ENCODE measurements at places on chromosomes 13 and 19.
A peak's percentile ranks its signal among the peaks of the same experiment; 100 is the strongest.

GRCh38 chr13:76879203-76879882 is 6.9 kb downstream of the KCTD12 start:
- no peak for DNase-seq

DNA sequence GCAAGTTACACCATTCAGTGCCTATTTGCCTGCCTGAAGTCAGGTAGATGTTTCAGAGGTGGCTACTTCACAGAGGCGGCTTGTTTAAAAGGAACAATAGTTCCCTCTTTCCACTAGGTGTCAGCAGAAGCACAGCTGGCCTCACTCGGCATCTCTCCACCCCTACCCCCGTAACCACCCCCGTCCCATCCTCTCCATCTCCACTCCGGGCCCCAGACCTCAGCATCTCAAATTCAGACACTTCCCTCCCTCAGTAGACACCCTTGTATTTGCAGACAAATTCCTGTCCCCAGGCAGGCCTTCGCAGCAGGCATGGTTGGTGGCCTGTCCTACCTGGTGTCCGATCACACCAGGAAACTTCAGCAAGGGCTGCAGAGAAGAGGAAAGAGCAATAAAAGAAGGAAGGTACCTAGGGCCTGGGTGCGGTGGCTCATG is 9.1 kb upstream of the DPP9 start:
- DNase-seq: peak; percentile 79

GRCh38 chr13:76693086-76693485 is 193.1 kb downstream of the KCTD12 start:
- DNase-seq: no peak

DNA sequence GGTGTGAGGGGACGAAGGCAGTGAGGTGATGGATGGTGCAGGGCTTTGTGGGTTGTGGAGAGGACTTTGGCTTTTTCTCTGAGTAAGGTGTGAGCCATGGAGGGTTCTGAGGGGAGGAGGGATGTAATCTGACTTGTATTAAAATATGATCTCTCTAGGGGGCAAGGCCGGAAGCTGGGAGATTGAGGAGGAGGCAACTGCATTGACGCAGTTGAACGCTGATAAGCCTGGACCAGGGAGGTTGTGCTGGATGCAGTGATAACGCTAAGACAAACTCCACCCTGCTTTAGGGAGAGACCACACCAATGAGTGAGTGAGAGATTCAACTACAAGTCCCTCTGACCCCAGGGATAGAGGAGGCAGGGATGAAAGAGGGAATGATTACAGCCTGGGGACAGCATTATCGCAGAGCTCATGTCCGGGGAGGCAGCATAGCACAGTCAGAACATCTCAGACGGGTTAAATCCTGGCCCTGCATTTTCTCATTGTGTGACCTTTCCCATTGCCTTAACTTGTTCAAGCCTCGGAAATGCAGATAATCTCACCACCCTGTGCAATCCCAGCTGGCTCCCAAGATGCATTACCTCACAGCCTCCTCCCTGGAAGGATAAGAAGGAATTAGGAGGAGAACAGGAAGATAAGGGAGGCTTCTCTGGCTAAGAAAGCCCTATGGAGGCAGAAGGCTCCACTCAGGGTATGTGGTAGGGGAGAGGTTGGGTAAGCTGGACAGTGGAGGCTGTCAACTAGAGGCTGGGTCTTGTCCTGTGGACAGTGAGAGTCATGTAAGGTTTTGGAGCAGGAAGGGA is 124.2 kb downstream of the CACNA1A start:
- no peak for DNase-seq

DNA sequence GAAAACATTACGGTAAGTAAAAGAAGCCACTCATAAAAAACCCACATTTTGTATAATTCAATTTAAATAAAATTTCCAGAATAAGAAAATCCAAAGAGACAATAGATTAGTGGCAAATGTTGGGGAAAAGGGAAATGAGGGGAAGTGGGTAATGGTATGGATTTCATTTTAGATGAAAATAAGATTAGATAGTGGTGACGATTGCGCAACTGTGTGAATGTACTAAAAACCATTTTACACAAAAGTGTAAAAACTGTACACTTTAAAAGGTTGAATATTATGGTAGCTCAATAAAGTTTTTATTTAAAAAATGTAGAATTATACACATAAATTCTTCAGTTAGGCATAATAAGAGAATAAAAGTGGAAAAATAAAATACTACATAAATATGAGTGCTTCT is 3.7 kb downstream of the MBD3L1 start:
- no peak for DNase-seq

DNA sequence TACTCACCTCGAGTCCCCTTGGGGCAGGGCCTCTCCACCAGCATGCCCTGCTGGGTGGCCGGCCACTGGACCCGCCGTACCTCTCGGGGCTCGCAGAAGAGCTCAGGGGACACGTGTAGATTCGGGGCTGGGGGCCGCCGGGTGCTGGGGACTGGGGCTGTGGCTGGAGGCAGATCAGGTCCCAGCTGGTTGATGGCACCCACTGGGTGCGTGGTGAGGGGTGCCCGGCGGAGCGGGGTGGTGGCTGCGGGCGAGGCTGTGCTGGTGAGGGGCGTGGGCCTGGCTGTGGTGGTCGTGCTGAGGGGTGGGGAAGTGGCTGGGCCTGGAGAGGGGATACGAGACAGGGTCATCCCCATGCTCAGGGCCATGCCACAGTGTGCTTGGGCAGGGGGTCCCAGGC is 24.9 kb upstream of the ASF1B start:
- DNase-seq: no peak

DNA sequence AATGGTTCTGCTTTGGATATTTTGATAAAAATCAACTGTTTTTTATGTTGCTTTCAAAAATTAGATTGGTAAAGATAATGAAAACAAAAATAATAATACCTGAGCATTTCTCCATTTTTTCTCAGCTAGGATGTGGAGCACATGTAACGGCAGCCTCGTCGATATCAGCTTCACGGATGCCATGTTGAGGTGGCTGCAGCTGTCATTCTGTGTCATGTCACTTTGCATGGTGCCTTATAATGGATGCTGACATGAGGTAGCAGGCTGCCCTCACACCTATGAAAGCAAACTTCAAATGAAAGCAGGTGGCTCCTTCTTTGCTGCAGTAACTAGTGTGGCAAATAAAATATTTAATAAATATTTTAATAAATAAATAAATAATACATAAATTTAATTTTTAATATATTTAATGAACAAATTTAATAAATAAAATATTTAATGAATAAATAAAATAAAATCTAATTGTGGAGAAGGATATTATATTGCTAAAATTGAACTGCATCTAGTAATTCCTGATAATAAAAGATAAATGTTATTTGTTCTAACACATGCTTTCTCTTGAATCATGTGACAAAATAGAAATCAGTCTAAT is 955.7 kb upstream of the SLC10A2 start:
- DNase-seq: no peak

DNA sequence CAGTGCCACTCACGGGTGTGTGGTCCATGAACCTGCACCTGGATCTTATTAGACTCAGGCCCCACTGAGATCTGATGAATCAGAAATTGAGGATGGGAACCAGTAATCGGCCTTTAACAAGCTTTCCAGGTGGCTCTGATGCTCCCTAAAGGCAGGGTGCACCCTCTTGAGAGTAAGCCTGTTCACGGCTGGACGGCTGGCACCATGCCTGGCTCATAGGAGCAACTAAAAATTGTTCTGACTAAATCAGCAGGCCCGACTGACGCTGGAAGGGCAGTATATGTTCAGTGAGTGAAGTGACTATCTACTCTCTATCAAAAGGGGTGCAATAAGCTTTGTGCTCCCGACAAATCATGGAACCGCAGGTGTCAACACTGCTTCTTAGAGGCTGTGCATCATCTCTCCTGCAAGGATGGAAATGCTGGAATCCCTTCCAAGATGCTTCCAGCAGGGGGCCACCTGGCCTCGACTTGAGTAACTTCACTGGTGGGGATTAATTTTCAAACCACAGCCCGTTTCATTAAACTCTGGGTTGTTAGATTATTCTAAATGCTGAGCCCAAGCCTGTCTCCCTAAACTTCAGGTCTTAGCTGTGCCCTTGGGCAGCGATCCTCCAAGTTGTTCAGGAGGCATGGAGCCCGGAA is 28.4 kb downstream of the TMTC4 start:
- DNase-seq: peak; percentile 55

DNA sequence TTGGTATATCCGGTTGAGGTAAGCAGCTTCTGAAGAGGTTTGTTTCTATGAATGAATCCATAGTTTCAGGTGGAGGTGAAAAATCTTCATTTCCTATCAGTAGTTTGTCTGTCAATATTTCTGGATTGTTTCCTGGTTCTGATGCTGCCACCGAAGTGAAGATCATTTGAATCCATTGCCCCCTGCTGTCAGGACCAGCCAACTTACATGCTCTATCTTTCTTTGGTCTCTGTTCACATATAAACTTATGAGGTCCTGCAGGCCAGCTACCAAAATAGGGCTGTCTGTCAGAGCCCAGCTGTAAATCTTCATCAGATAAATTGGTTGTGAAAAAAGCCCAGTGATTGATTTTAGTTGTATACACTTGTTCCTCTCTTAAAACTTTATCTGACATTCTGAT is 15.2 kb upstream of the N4BP2L1 start:
- DNase-seq: peak; percentile 28

- no peak for DNase-seq
These were observed at the start of gene SLC5A5 for GRCh38 chr19:17871878-17872250. Gene SLC5A5 (plus strand): TSS chr19:17871945. CDS start chr19:17872320, 375 bp downstream.

DNA sequence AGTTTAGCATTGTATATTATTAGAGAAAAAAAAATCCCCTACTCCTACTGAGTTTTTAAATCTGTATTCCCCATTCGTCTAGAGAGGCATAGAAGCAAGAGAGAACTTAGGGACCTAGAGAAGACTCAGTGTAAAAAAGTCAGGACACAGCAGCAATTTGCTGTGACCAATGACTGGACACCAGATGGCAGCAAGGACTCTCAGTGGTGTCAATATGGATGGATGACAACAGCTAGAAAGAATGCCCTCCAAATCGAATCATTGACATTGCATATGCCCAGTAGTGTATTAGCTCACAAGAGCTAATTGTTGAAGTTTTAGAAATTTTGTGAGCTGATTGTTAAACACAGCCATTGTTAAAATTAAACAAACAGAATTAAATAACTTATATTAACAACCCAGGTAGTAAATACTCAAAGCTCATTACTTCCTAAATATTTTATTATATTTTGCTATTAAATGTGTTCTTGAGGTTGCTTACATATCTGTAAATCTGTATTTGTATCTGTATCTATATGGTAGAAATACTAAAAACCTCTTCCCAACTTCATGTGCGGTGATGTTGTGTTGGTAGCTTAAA is 43.9 kb downstream of the SIAH3 start:
- DNase-seq: peak; percentile 66

DNA sequence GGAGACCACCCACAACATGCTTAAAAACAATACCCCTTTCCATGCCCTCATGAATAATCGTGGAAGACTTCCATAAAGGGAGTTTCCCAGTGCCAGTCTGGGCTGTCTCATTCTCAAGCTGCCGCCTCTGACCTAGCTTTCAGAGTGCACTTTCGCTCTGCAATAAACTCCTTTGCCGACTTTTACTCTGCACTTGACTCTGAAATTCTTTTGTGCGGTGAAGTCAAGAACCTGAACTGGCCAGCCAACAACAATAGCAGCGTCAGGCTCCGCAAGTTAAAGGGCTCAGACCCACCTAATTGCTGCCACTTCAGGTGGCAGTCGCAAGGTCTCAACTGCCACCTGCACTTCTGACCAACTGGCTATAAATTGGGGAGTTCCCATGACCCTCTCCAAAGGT is 10.3 kb upstream of the LEUTX start:
- no peak for DNase-seq

DNA sequence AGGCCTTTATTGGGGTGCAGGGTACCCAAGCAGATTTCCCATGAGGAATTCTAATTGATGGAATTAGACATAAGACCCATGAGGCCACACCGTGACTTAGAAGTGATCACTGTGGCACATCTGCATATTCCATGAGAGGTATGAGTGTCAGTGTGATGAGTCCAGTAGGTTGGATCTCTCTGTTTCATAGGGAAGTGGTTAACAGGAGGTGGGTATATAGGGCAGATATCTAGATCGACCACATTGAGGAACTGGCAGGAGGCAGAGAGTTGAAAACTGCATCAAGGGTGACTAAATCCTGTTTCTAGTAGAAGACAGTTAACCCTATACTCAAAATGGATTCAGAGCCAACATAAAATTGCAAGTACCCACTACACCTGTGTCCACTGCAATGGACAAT is 68.6 kb upstream of the MIR17HG start:
- DNase-seq: no peak

GRCh38 chr19:35745328-35746086 is at the start of the genes PSENEN and U2AF1L4:
Gene PSENEN (plus strand): TSS chr19:35745651. CDS start chr19:35745931, 280 bp downstream.
Gene U2AF1L4 (minus strand): TSS chr19:35745418. CDS start chr19:35745391, 27 bp downstream.
- DNase-seq: peak; percentile 100

DNA sequence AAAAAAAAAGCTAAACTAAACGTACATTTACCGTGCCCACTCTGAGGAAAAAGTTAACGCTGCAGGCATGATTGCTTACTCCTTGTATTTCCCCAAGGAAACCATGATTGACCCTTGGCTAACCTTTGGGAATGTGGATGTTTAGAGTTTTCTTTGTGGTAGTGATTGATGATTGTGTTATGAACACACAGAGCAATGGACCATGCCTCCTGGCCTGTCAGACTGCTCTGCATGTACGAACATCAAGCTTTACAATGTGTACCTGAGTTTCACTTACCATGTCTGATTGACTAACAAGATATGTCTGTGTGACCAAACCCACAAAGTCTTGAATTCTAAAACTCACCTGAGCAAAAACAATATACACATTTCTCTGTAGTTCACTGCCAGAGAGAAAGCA is 35.1 kb downstream of the MYCBP2 start:
- DNase-seq: no peak

- no peak for DNase-seq
These were observed 17.3 kb downstream of the EPS15L1 start for GRCh38 chr19:16454351-16454918.

GRCh38 chr19:8680676-8681344 is 17.8 kb downstream of the ACTL9 start:
- DNase-seq: no peak

DNA sequence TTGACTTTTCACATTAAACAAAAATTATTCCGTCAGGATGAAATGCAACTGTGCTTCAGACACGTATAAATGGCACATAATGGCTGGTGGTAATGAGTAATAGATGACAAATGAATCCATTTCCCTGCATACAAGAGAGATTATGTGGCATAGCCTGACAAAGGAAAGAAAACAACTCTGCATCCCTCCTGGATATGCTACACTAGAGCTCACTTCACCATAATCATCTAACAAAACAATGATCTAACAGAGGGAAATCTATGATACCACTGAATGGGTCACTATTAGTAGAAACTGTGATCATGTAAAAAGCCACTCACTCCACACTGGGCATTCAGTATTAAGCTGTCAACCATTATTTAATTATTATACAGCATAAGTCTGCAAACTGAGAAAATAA is 1498.4 kb downstream of the EFNB2 start:
- DNase-seq: no peak

All from tongue (tissue), 3 donors.